ENCODE measurements at places on chromosomes 13 and 19.

- DNase-seq, result no peak
Observed at GRCh38 chr19:32532233-32532632, 48.8 kb upstream of the PDCD5 start.

- DNase-seq, result no peak
Observed at GRCh38 chr19:30444253-30444671, 72.1 kb downstream of the ZNF536 start.

DNA sequence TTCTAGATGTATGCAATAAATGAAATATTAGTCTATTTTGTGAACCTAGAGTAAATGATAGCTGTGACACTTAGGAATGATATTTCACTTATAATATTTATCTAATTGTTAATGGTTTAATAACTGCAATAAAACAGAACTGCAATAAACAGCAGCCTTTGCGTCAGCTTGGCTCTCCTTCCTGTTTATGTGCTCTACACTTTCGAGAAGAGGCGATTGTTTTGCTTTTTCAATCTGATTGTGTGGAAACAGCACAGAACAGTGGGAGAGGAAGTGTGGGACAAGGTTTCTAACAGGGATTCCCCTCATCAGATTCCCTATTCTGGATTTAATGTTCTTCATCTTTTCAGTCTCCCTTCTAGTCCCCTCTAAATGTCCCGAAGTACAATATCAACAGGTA is 17.3 kb upstream of the TRPC4 start:
- no peak for DNase-seq

- DNase-seq, result no peak
Observed at GRCh38 chr13:34320084-34320483, 502.1 kb downstream of the RFC3 start.

- DNase-seq, result no peak
Observed at GRCh38 chr13:109154146-109154545, 524.7 kb downstream of the MYO16 start.

GRCh38 chr19:3693025-3693925 is 7.0 kb downstream of the PIP5K1C start:
- no peak for DNase-seq

DNA sequence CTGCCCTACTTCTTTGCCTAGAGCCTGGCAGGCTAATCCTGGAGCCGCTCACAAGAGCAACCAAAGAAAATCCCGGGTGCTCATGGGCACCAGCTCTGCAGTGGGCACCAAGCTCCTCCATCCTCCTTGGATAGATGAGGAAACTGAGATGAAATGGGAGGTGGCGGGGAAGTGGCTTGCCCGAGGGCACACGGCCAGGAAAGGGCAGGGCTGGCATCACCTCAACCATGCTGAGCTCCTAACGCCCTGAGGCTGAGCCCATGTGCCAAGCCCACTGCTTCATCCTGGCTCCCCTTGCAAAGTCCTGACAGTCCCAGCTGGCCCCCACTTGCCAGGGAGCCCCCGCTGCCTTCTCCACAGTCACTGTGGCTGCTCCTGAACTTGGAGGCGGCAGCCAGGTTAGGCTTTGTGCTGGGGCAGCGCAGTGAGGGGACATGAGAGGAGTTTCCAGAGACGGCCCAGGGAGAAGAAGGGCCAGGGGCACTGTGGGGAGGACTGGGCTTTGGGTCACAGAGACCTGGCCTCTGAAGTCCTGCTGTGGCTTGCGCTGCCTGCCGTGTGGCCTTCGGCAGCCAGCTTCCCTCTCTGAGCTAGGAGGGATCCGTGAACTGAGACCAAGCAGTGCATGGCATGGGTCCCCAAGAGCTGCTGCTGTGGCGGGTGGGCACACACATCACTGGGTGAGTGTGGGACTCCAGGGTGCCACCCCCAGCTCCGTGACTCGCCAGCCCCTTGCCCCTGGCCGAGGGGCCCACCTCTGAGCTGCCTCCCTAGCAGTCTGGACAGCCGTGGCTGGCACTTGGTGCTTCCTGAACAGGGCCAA is 17.5 kb downstream of the TMED1 start:
- no peak for DNase-seq

- no peak for DNase-seq
Observed at GRCh38 chr19:41882568-41883462, at the start of gene ARHGEF1. Gene ARHGEF1 (plus strand): TSS chr19:41883184. CDS start chr19:41888083, 4,899 bp downstream.

- DNase-seq, result no peak
Observed at GRCh38 chr19:33241530-33242101, 16.0 kb upstream of the SLC7A10 start.

DNA sequence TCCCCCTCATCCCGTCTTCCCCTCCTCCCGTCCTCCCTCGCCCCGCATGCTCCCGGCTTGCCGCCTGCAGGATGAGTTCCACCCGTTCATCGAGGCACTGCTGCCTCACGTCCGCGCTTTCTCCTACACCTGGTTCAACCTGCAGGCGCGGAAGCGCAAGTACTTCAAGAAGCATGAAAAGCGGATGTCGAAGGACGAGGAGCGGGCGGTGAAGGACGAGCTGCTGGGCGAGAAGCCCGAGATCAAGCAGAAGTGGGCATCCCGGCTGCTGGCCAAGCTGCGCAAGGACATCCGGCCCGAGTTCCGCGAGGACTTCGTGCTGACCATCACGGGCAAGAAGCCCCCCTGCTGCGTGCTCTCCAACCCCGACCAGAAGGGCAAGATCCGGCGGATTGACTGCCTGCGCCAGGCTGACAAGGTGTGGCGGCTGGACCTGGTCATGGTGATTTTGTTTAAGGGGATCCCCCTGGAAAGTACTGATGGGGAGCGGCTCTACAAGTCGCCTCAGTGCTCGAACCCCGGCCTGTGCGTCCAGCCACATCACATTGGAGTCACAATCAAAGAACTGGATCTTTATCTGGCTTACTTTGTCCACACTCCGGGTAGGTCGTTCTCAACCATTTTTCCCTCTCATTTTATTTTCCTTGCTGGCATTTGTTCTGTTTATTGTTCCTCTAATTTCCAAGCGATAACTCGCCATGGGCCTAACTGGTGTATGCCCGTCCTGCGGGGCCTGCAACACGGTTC is 29.8 kb downstream of the NFIX start:
- DNase-seq, result no peak

DNA sequence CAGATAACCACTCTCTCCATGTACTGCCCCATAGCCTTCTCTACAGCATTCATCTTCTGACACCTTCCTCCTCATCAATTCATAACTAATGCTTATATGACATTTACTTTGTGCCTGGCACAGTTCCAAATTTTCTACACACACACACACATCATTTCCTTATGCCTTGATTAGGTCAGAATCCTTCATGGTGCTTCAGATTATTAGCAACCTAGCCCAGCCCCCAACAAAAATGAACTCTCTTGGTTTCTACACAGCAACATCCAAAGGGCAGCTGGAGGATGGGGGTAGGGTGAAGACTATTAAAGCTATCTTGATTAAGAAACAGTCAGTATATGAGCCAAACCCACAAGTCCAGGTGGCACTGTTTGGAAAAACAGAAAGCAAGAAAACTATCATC is 3.7 kb downstream of the RUBCNL start:
- no peak for DNase-seq
